ENCODE measurements at places on chromosomes 3 and 15. TPM values are rescaled to one million over a fixed set of nuclear protein-coding genes. Genes with fewer than 3 reads are reported as not detected.

Gene ZNF662
- total RNA-seq = 13.0 TPM

Gene CHAC1
- total RNA-seq = 2.0 TPM

Gene XCR1
- total RNA-seq = 0.18 TPM

GRCh38 chr3:140391061-140391460 lies 286.8 kb upstream of the TRIM42 start:
- no peak for DNase-seq

Gene SLC7A14
- total RNA-seq = under 0.01 TPM

Gene SAMMSON
- total RNA-seq = 0.04 TPM

GRCh38 chr15:39171944-39172368 lies 408.9 kb upstream of the THBS1 start:
- peak; percentile 93 for DNase-seq

- no peak for DNase-seq
Observed at GRCh38 chr3:195227871-195228270, 43.1 kb downstream of the XXYLT1 start.

Gene GALNT15
- total RNA-seq = 2.0 TPM

- no peak for DNase-seq
Observed at GRCh38 chr3:119314821-119315220, 20.6 kb downstream of the ARHGAP31 start.

Gene FSIP1
- total RNA-seq = 0.53 TPM

DNA sequence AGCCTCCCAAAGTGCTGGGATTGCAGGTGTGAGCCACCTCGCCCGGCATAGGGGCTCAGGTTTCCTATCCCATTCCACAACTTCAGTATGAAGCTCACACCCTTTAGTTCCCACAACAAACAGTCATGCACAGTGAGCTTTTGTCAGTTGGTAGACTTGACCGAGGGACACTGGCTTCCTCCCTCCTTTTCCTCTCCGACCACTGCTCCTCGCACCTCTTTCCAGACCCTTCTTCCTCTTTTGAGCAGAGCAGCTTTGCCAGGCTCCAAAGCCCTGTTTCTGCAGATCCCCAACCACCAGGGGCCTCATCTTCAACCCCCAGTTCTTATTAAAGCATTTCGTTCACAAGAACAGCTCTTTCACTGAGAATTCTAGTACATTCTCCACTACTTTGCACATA lies 12.7 kb upstream of the CILP start:
- DNase-seq = no peak

Gene FRMD5
- total RNA-seq = 0.22 TPM

DNA sequence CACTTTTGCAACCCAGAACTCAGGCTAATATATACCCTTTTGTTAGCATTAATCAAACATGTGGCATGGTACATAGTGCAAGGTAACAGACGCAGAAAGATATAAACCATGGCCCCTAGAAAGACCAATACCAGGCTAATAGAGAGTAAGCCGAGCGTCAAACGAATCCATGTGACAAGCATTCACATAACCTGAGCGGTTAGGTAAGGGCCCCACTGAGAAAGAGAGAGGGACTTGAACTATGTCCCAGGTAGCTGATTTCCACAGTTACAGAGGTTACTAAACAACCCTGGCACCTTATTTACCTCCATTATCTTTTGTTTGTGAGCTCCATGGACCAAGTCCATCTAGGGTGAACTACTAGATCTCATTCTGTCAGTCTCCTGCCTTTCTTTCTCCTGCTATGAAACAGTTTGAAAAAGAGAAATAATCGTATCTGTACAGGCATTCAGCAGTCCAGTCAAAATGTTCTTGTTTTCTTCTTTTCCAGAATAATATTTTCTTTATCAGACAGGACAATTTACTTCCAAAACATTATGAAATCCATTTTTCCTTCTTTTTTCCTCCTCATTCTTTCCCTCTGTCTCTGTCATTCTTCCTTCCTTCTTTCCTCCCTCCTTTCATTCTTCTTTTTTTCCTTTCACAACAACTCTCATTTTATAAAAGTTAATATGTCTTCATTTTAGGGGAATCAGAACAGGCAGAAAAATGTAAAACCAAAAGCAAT lies 30.5 kb upstream of the TNFSF10 start:
- no peak for DNase-seq

DNA sequence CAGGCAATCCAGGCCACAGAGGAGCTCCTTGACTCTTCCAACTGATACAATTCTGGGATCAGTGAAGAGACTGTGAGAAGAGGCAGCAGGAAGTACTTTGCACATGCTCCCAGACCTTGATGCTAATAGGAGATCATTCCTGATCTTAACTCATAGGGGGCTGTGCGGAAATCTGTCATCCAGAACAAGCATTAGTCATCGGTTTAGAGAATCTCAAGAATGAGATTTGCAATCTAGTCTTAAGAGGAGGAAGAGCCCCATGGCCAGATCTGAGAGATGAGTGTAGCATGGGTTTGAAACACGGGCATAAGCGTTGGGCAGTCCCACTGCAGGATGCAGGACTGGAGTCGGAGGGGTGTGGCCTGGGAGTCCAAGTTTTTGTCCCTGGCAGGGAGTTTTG lies 1081.1 kb downstream of the NAALADL2 start:
- DNase-seq = no peak

Gene CHRD
- total RNA-seq = 14.1 TPM

Gene SNTN
- not detected for total RNA-seq

DNA sequence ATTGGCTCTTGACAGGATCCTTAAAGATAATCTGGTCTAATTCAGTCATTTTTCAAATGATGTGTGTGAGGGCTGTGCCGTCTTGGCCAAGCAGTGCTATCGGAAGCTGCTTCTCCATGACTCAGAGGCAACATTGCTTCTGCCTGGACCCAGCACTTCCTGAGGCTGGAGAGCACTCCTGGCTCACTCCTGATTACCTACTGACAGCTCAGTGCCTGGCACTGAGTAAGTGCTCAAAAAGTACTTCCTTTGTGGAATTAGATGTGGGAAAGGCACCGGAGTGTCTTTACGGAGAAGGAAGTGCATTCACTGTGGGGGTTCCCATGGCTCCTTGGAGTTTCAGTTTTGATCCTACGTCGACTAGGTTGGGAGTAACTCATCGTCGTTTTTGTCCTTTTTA lies 86.9 kb upstream of the UBE3A start:
- no peak for DNase-seq

DNA sequence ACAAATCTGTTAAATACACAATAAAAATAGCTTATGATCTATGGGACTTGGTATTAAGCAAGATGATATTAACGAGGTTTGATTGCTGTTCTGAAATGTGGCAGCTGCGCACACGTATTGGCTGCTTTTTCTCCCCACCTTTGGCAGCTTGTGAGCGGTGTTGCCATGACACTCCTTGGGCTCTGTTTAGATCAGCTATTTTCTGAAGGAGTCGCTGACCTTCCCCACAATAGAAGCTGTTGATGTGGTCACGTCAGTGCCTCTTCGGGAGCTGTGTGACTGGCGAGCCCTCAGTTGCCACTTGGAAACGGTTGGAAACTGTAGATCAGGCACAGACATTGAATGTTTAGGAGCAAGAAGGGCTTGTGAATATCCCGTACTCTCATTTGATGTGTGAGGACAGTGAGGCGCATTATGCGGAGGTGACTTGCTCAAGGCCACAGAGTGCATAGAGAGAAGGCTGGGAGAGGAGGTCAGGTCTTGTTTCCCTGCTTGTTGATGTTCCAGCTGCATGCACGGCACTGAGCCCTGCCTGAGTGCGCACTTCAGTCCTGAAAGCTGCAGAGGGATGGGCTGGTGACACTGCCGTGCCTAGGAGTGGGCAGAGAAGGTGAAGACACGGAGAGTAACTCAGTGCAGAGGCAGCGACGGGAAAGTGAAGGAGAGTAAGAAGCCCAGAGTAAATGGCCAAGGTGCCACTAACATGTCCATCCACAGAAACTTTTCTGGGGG lies 198.4 kb downstream of the LPP start:
- DNase-seq = no peak

Gene SLCO3A1
- total RNA-seq = 1.7 TPM

DNA sequence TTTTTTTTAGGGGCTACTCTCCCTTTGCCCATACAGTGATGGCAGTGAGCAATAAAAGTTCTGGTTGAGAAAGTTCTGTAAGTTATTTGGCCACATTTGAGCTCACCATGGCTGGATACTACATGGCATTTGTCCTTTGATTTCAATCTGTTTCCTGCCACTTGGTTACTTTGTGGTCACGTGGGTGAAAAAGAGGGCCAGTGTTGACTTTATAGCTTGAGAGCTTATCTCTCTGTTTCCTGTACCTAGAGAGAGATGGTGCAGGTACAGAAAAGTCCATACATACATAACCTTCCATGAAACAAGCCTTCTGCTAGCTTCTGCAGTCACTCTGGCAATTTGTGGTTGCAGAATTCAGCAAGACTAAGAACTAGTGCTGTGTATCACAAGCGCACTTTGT lies 23.4 kb upstream of the MECOM start:
- DNase-seq = no peak

DNA sequence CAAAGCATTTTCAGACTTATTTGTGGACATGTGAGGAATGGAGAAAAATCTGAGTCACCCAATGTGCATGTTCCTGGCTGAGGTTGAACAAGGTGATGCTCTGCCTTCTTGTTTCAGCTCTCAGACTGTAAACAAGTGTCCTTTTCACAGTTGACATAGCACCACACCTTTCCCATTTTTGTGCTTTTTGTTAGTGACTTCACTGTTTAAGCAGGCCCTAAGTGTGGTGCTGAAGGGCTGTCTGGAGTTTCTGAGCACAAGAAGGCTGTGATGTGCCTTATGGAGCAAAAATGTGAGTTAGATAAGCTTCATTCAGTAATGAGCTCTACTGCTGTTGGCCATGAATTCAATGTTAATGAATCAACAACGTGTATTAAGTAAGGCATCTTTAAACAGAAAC lies 20.4 kb downstream of the ABI3BP start:
- no peak for DNase-seq

Gene POPDC2
- 16.1 TPM for total RNA-seq

Gene LRRC31
- total RNA-seq = not detected

Gene CPN2
- 0.04 TPM for total RNA-seq

GRCh38 chr3:151091685-151092345 lies 6.4 kb downstream of the MED12L start:
- DNase-seq = no peak

DNA sequence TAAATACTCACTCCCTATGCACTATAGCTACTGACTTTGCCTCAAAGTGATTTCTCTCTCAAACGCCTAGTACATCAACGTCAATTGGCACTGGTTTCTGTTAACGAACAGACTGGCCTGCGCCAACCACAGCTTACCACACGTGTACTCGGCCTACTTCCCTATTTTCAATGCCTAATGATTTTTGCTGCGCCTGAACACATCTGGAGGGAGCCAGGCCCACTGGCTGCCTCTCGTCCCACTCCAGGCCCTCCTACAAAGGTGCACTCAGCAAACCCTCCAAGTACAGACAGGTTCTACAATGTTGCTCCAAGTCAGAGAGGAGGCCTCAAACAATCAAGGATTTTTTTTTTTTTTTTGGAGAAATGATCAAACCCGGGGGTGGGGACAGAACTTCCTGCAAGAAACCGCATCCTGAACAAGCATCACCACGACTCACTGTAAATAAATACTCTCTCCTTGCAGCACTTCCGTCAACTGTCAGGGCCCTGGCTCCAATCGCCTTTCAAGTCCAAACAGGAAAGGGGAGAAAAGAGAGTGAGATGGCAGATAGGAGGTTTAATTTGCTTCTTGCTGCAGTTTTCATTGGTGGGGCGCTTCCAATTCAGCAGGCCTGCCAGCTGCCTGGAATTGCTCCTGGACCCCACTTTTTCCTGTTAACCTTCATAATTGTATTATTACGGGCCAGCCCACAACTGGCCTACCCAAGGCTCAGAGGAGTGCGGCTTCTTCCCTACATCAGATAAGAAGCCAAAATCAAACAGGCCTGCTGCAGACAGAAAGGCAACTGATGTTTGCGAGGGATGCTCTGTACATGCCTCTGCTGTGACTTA lies 139.3 kb downstream of the FOXP1 start:
- peak; percentile 69 for DNase-seq

Gene RPP25
- total RNA-seq = 1.7 TPM

DNA sequence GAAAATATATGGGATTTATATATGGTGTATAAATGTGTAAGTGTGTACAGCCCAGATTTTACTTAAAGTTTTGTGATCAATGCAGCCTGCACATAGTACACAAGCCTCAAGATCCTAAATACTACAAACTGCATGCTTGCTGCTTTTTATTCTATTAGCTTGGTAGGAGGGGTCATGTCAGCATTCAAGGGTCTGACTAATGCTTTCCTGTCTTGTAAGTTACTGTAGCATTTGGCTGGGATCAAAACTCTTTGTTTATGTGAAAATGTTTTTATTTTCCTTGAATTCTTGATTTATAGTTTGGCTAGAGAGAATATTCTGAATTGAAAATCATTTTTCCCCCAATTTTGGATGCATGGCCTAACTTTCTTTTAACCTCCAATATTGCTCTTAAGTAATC lies 370.9 kb downstream of the NSUN3 start:
- DNase-seq = no peak

Gene LHFPL4
- total RNA-seq = under 0.01 TPM

Gene USP13
- total RNA-seq = 32.3 TPM

- no peak for DNase-seq
Observed at GRCh38 chr15:34726406-34727100, 28.2 kb downstream of the GJD2 start.

DNA sequence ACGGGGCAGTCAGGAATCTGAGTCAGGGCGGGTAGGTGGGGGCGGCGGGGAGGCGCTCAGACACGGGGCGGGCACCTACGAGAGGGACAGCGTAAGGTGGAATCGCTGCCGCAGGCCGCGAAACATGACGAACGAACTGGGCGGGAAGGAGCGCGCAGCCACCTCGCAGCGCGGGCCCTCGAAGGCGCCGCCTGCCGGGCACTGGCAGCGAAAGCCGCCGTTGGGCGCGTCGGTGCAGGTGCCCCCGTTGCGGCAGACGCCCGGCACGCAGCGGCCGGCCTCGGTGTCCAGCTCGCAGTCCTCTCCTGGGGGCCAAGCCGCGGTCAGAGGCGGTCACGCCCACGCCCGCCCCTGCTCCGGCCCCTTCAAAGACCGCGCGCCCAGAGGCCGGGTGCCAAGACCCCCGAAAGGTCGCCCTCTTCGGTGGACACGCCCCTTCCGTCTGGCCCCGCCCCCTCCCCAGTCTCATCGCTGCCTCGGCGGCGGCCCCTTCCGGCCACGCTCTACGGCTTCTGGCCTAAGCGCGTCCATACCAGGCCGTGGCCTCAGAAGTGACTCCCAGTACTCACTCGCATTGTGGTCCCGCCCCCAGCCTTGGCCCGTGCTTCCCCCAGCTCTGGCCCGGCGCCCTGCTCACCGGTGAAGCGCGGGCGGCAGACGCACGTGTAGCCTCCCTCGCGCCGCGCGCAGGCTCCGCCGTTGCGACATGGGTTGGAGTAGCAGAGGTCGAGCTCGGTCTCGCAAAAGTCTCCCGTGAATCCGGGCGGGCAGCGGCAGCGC lies 6.4 kb downstream of the CELSR3 start:
- DNase-seq = peak; percentile 82

Gene TTC21A
- 2.7 TPM for total RNA-seq

GRCh38 chr3:139774560-139775302 lies 97.0 kb upstream of the NMNAT3 start:
- DNase-seq = peak; percentile 82

Gene ADAMTS9
- total RNA-seq = 97.4 TPM

- no peak for DNase-seq
Observed at GRCh38 chr15:78087951-78088772, 4.2 kb upstream of the SH2D7 start.

Gene PLA1A
- total RNA-seq = 0.09 TPM

GRCh38 chr3:51727500-51727899 lies 20.6 kb downstream of the GRM2 start:
- no peak for DNase-seq

Gene PRKCD
- total RNA-seq = 1.5 TPM

All from muscle of leg (tissue), 16 donors.